ENCODE measurements at places on chromosomes 4 and X. TPM values are rescaled to one million over a fixed set of nuclear protein-coding genes. Genes with fewer than 3 reads are reported as not detected.

GRCh38 chr4:8305851-8306471 lies 36.4 kb downstream of the HTRA3 start:
- DNase-seq: no peak

DNA sequence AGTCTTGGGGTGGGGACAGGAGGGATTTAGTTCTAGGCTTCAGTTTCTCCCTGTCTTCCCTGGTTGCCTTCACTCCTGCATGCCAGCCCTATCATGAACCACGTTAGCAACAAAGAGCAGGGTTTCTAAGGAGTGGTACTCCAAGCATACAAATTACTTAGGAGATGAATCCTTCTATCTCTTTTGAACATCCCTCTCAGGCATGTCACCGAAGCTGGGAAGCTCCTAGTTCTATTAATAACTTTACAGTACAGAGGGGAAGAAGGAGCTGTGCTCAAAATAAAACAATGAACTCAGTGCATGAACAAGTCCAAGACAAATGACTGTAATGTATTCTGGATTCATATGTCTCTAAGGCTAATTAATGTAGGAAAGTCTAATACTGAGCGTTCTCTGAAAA lies 450.6 kb upstream of the RASGEF1B start:
- DNase-seq: no peak

CXCL11 gene
- total RNA-seq: 0.33 TPM

DNA sequence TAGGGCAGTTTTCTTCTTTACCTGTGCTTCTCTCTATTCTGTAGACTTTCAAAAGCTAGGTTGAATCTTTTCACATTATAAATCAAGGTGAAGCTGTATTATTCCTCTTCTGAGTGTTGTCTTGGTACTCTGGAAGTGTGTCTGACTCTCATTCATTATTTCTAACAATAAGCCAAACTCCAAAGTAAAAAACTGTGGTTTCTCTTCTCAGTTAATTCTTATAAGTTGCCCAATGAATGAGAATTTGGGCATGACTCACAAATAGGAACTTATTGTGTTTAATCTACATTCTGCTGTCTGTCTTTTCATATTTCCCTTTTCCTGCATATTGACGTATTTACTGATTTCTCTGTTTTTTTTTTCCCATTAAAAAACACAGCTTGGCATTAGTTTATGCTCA lies 714.5 kb downstream of the CCSER1 start:
- no peak for DNase-seq

DNA sequence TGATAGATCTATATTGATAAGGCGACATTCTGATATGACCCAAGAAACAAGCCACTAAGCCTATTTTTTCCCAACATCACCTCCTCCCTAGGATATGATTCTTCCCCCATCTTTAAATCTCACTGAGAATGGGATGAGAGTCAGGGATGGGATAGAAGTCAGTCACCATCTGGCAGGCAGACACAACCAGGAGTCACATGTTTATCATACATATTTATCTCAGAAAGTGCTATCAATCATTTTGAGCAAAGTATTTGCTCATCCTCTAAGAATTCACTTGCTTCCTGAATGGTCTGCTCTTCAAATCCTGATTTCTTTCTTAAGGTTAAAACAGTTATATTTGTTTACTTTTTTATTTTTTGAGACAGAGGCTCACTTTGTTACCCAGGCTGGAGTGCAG lies 20.3 kb downstream of the DNAAF6 start:
- DNase-seq: no peak

DNA sequence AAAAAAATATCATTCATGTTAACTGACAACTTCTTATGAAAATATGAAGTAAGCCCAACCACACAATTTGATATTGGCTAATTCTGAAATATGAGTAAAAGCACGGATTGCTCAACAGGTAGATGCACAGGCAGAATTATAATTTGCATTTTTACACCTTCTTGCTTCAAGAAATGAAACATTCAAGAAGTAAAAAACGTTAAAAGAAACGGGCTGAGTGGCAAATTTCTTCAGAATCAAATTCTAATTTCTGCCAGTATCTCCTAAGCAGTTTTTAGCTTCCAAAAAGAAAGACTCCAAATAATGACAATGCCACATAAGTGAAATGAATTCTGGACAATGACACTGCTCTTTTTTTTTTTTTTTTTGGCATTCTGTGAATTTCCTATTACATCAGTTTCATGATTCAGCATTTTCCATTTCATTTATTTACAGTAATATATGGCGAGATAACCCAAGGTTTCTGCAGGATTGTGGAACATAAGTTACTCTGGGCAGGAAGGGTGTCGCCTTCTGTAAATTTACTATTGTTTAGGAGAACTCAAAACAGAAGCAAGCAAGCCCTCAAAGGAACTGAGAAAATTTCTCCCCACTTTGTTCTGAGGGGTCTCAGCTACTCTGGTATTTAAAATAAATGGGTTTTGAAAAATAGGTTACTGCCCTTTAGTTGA lies 1.4 kb downstream of the SEL1L3 start:
- no peak for DNase-seq

DNA sequence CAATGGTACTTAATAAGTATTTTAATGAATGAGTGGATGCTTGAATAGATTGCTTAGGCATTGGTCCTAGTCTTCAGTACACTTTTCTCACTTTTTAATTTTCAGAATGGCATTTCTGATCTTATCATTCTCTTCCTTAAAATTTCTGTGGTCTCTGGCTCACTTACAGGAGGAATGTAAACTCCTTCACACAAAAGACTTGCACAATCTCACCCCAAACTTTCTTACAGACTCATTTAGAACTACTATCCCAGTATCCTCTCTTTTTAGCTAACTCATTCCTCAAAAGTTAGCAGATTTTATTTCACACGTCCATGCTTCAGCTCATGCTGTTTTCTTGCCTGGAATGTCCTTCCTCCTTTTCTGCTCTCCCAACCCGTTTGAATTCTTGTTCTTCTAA lies 350.1 kb downstream of the GRXCR1 start:
- no peak for DNase-seq

PRDM5 gene
- 23.7 TPM for total RNA-seq

MSANTD1 gene
- total RNA-seq: 0.45 TPM

GRCh38 chrX:16610121-16610621 lies 39.8 kb upstream of the S100G start:
- no peak for DNase-seq

- no peak for DNase-seq
Measured at GRCh38 chrX:63658920-63659319, 126.1 kb downstream of the ARHGEF9 start.

- no peak for DNase-seq
Measured at GRCh38 chr4:11420327-11420726, 8.4 kb downstream of the HS3ST1 start.

RBM3 gene
- total RNA-seq: 164 TPM

GRCh38 chr4:26093551-26093950 lies 179.5 kb downstream of the SMIM20 start:
- DNase-seq: no peak

DNA sequence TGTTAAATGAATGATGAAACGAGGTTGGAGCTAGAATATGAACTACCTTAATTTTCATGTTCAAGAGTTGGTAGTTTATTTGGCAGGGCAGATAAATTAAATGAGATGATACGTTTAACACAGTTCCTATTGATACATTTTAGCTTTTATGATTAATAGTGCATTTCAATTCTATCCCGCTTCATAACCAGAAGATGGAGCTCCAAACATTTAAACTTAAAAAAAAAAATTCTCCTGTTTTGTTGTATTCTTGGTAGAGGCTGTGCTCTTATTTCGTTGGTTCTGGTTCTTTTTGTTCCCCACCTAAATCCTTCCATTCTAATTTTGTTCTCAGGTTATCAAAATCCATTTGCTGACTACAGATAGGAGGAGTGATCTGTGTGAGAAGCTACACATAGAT lies 71.8 kb upstream of the PTPN13 start:
- no peak for DNase-seq

DNA sequence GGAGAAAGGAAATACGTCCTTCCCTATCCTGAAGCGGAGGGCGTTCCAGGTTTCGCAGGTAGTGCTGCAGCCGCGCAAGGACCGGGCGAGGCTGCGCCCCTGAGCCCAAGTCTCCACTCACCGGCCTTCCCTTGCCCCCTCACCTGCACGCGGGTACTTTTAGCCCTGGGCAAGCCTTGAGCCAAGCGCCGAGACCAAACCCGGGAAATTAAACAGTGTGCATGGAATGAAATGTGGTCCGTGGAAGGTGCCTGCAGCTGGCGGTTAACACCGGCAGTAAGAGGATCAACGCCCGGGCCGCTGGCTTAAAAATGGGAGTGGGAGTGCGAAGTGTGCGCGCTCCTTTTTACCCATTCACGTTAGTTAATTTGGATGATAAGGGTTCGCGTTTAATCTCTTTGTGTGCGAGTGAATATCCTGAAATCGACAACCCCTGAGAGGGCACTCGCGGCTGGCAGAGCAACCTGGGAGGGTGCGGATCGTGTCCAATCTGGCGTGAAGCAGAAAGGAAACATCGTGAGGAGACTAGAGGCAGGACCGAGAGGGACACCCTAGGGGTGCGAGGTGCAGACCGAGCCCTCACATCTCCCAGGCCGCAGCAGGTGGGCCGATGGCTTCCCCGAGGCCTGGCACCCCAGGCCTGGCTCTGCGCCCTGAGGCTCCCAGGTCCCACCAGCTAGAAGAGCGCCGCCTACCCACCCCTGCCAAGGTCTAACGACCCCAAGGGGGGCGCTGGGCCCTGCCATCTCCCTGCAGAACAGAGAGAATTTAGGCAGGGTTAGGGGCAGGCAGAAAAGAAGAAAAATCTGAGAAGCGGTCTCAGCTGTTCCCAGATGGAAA lies 2.0 kb upstream of the HELT start:
- peak; percentile 66 for DNase-seq

- DNase-seq: no peak
Measured at GRCh38 chrX:97858592-97858991, 974.9 kb downstream of the RPA4 start.

GRCh38 chr4:112523008-112523721 lies 7.2 kb upstream of the NEUROG2 start:
- DNase-seq: no peak

CDX4 gene
- 2.2 TPM for total RNA-seq

GRCh38 chr4:151263455-151263854 lies 13.5 kb upstream of the PRSS48 start:
- no peak for DNase-seq

- peak; percentile 82 for DNase-seq
Measured at GRCh38 chr4:169269916-169270809, 593 bp downstream of the SH3RF1 start.

- no peak for DNase-seq
Measured at GRCh38 chr4:12446657-12447185, 1018.0 kb upstream of the HS3ST1 start.

- no peak for DNase-seq
Measured at GRCh38 chr4:27759611-27760575, 899.3 kb downstream of the STIM2 start.

H2BW2 gene
- not detected for total RNA-seq

DNA sequence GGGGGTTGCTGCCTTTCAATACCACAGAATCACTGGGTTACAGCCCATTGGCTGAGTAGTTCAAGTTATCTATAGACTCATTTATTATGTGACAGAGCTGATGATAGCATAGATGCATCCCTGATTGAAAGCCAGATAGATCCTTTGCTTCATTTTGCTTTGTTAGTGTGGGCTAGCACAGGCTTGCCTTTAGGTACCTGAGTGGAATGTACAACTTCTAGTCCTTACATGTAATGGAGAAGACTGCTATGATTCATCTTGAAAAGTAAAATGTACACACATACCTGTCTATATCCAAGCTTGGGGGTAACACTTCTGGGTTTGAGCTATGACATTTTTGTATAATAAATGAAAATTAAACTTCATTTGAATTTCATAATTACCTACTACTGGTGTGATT lies 226.0 kb upstream of the FTHL17 start:
- DNase-seq: no peak

- no peak for DNase-seq
Measured at GRCh38 chrX:119398974-119399771, at the start of gene SLC25A43. SLC25A43 (plus strand) TSS chrX:119399336; CDS start chrX:119399404, 68 bp downstream.

DNA sequence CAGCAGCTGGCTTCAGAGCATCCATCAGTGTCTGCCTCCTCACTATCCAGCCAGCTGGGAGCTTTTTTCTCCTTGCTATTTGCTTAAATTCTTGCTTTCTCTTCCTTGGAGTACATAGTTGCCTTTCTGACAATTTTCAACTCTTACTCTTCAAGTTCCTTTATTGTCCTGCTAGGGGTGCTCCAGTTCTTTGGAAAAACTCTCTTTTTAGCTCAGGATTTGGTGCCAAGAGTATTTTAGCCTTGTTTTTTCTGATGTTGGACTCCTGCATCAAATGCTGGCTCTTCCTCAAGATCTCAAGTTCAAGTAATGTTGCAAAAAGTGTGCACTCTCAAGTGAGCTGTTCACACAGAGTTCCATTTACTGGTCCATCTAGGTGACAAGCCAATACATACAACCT lies 126.4 kb downstream of the KDR start:
- DNase-seq: no peak

- DNase-seq: no peak
Measured at GRCh38 chrX:112731793-112732192, 52.1 kb upstream of the LHFPL1 start.

ASMT gene
- 1.4 TPM for total RNA-seq

DNA sequence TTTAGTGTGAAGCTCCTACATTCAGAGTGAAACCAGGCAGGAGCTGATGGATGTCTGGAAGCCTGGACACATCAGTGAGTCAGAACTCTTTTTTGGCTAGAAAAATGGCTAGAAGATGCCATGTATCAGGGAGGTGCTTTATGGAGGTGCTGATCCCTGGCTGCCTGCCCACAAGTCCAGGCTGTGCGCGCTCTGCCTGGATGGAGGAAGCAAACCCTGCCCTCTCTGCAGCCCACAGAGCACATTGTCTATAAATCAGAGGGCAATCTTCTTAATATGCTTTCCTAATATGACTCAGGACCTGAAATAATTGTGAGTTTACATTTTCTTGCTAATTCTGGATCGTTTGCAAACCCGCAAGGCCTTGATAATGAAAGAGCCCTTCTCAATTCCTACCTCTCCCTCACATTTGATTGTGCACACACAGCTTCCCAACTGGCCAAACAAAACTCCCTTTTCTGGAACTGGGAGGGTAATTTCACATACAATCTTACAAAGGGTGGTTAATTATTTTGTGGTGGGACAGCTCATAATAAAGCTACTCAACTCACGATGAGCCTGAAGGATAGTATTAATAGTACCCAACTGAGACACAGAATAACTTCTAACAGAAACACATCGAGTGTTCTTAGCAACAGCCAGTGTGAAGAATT lies 11.7 kb downstream of the MFAP3L start:
- no peak for DNase-seq

- DNase-seq: no peak
Measured at GRCh38 chr4:8594097-8595038, 1.8 kb downstream of the CPZ start.

- no peak for DNase-seq
Measured at GRCh38 chr4:15500701-15501100, 31.0 kb downstream of the CC2D2A start.

SHROOM3 gene
- 34.0 TPM for total RNA-seq

SORBS2 gene
- total RNA-seq: 73.0 TPM
